Mammary epithelial cell (primary cell): ENCODE measurements at places on chromosomes 5 and 9.
A peak's percentile ranks its signal among the peaks of the same experiment; 100 is the strongest.

- no peak for DNase-seq
Observed at GRCh38 chr5:132525299-132525724, 18.0 kb downstream of the IL5 start.

DNA sequence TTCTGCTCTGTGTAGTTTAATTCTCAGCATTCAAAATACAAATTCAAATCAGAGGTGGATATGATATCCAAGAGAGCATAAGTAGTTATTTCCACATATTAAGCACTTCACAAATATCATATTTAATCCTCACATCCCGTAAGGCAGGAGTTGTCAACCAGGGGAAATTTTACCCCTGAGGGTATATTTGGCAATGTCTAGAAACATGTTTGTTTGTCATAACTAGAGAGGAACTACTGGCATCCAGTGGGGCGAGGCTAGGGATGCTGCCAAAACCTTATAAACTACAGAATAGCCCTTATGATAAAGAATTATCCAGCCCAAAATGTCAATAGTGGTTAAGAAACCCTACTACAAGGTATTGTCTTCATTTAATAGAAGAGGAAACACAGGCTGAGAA is 619.4 kb downstream of the SLCO4C1 start:
- DNase-seq: no peak

GRCh38 chr5:160463740-160464465 is 42.2 kb downstream of the PTTG1 start:
- DNase-seq: peak; percentile 82

DNA sequence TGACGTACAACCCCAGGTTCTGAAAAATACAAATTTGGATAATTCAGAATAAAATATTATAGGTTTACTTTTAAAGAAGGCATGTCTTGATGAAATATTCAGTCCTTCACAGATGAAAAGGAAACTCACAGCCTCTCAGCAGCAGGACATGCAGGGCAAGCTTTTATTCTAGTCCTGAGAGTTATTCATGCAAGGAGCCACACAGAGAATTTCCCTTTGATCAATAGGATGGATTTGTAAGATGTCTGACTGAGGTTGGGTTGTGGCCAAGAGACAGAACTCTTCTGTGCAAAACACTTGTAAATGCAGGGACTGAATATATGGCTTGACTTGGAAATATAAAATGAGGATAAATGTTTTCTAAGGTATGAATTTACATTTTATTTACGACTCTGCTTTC is 48.8 kb upstream of the TBCA start:
- no peak for DNase-seq

DNA sequence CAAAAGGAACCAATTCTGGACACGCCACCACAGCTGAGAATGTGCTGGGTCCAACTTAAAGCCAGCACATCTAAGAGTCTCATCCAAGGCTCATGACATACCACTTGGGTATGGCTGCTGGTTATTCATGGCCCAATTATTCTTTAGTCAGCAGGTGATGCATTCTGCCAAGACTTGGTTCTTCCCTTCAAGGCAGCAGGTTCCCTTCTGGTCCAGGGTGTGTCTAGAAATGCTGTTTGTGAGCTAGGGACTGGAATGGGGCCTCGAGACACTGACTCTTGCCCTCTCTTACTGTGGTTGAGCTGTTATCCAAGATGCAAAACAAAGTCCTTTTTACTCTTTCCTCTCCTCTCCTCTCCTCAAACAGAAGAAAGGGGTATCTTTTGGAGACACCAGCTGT is 522.6 kb downstream of the HINT1 start:
- DNase-seq: peak; percentile 20

DNA sequence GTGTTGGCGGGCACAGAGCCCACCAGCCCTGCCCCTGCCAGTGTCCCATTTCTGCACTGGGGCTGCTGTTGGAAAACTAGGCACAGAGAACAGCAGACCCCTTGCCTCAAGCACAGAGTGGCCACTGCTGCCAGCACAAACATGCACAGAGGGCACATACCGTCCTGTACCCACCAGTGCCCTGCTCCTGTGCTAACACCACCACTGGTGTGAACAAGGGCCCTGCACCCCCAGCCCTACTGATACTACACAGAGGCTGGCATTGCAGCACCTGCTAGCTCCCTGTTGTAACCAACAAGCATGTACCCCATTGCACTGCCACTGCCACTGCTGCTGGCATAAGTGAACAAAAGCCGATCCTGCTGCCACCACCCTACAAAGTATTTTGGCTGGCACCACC is 348.0 kb upstream of the MPDZ start:
- DNase-seq: no peak

- DNase-seq: no peak
Observed at GRCh38 chr5:65050826-65051498, 282.2 kb downstream of the CWC27 start.

DNA sequence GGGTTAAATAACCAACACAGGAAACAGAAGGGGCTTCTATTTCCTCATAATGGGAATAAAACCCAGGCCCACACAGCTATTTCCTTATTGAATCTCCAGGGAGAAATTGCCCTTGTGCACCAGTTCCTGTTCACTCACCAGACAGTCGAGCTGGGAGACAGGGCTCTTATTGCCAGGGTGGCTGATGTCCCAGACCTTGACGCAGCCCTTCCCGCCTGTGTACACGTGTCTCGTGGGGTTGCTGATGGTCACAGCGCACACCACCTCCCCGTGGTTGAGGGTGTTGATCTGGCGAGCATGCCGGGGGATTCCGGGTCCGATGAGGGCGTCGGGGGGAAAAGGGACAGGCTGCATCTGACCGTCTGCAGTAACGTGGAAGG is 96.5 kb downstream of the TLE1 start:
- DNase-seq: no peak

- DNase-seq: peak; percentile 12
Observed at GRCh38 chr5:88298425-88298824, 29.8 kb upstream of the TMEM161B start.

DNA sequence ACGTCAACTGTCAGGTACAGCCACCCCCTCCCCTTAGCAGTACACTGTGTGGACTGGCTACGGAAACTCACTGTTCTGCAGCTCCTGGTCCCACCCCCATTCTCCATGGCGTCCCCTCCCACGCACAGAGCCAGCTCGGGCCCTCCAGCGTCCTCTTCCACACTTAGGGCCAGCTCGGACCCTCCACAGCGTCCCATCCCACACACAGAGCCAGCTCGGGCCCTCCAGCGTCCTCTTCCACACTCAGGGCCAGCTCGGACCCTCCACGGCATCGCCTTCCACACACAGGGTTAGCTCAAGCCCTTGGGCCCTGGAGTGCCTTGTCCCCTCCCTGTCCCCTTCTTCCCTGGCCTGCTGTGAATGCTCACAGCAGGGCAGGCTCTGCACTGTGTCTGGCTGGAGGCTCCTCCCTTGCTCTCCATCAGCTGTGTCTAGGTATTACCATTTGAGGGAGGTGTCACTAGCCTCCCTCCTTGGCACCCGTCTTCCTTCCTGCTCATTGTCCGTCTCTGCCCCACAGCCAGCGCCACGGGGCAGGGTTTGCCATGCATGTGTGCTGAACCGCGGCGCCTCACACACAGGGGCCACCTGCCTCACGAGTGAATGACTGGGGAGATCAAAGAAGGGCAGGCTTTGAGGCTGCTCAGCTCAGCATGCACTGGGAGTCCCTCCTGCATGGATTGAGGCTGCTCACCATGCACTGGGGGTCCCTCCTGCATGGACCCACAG is 78.5 kb upstream of the CACNA1B start:
- no peak for DNase-seq

GRCh38 chr9:125635888-125636287 is 71.1 kb downstream of the MAPKAP1 start:
- DNase-seq: no peak

- DNase-seq: no peak
Observed at GRCh38 chr5:18975624-18976023, 1012.4 kb downstream of the CDH18 start.

DNA sequence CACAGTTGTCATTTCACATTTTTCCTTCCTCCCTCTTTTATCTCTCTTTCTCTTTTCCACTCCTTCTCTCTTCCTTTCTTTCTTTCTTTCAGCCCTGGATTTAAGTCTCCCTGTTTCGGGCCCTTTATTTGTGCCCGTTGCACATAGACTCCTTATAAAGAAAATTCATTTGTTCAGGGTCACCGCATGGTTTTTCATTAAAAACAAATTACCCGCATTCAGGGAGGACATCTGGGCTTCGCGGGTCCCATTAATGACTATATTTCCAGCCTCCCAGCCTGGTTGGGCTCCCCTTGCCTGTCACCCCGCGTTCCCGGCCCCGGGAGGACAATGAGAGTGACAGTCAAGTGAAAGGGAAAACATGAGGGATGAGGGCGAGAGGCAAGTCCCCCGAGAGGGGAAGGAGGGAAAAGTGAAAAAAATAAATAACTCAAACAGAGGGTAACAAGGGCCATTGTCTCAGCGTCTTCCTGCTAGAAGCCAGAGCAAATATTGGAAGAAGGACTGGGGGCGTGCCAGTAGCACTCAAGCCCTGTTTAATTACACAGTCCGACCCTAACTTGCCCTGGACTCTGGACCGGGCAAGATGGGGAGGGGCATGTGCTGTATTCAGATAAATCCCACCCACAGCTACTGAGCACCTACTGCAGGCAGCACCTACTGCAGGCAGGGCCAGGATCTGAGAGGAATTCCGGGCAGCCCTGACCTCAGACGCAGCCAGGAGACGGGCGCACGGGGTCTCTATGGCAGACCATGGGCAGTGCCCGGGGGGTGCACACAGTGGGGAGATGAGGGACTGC is 166.2 kb downstream of the PAX5 start:
- no peak for DNase-seq

DNA sequence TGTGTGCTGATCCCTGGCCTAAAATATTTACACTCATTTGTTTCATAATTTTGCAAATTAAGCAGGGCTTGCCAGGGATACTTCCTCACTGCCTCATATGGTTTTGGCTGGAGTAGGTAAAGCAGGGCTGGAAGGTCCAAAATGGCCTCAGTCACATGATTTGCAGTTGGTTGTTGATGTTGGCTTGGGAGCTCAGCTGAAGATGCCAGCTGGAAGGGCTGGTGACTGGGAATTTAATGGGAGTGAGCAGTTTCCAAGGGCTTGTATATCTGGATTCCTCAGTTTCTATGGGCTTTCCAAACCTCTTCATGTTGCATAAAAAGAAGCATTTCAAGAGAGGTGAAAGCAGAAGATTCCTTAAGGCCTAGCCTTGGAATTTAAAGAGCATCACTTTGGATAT is 729.3 kb downstream of the CDH18 start:
- no peak for DNase-seq
